ENCODE measurements at places on chromosomes 7 and 10.
A peak's percentile ranks its signal among the peaks of the same experiment; 100 is the strongest.

GRCh38 chr7:21526007-21526406 is 16.8 kb upstream of the DNAH11 start:
- no peak for DNase-seq

DNA sequence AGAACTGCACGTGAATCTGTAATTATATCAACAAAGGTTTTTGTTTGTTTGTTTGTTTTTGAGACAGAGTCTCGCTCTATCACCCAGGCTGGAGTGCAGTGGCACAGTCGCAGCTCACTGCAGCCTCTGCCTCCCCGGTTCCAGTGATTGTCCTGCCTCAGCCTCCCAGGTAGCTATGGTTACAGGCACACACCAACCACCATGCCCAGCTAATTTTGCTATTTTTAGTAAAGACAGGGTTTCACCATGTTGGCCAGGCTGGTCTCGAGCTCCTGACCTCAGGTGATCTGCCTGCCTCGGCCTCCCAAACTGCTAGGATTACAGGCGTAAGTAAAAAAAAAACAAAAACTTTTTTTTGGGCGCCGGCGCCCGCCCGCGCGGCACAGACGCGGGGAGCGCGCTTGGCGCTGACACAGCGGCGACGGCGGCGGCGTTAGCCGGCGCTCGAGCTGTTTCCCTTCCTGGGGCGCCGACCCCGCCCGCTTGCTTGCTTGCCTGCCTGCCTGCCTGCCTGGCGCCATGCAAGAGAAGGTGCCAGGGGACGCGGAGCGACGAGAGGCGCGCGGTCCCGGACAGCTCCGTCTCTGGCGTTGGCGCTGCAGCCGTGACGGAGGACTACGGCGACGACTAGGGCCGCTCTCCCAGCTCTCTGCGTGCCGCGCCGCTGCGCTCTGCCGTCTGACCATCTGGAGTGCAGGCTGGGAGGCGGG is 171.4 kb upstream of the NUPR2 start:
- no peak for DNase-seq

DNA sequence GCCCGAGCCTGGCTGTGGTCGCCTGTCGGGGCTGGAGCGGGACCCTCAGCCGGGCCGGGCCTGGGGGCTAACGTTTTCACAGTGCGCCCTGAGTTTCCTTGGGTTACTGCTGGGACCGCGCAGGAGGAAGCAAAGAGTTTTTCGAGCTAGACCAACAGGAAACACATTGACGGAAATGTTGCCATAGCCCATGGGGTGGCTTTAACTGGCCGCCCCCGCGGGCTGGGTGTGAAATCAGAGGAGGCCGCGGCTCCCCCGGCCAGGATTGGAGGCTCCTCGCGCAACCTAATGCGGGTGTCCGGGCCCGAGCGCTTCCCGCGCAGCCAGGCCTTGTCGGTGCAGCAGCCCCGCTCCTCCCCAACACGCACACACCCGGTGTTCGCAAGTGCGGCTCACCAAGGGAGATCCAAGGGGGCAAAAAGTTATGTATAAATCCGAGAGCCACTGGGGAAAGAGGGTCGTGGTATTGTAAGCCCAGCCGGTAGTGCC is 1.9 kb downstream of the HHEX start:
- peak; percentile 26 for DNase-seq

DNA sequence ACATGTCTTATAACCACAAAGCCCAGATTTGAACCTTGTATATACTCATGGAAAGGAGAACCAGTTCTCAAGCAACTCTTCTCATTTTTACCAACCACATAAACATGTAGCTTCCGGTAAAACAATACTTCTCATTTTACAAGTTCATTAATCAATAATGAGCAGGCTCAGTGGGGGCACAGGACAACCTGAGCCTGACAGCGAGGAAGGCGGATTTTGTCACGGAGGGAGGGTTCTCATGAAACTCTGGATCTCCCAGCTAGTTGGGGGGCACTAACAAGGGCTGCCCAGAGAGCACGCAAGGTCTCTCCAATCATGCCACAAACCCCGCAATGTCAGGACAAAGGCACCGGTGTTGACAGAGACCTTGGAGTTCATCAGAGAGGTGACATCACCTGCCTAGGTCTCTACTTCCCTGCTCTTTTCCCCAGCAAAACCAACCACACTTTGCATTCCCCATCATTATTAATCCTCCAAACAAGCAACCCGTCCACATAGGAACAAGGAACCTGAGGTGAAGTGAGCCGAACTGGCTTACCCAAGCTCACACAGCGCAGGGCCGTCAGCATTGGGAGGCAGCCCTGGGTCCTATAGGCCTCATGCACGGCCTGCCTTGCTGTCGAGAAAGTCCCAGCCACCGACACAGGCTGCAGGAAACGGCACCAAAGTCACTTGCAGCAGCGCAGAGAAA is 192.1 kb upstream of the KLF14 start:
- no peak for DNase-seq

DNA sequence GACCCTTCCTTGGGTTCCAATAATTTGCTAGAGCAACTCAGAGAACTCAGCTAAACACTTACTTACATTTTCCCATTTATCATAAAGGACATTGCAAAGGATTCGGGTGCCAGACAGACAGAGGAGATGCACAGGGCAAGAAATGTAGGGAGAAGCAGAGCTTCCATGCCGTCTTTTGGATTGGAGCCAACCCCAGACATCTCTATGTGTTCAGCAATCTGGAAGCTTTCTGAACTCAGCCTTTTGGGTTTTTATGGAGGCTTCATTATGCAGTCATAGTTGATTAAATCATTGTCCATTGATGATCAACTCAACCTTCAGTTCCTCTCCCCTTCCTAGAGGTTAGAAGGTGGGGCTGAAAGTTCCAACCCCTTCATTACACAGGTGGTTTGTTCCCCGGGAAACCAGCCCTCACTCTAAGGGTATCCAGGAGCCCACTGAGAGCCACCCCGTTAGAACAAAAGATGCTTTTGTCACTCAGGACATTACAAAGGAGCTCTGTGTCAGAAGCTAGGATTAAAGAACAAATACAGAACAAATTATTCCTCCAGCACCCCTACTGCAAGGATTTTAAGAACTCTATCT is 211.9 kb upstream of the VSTM2A start:
- no peak for DNase-seq

- peak; percentile 61 for DNase-seq
Measured at GRCh38 chr10:110387983-110388686, 83.4 kb upstream of the SMNDC1 start.

DNA sequence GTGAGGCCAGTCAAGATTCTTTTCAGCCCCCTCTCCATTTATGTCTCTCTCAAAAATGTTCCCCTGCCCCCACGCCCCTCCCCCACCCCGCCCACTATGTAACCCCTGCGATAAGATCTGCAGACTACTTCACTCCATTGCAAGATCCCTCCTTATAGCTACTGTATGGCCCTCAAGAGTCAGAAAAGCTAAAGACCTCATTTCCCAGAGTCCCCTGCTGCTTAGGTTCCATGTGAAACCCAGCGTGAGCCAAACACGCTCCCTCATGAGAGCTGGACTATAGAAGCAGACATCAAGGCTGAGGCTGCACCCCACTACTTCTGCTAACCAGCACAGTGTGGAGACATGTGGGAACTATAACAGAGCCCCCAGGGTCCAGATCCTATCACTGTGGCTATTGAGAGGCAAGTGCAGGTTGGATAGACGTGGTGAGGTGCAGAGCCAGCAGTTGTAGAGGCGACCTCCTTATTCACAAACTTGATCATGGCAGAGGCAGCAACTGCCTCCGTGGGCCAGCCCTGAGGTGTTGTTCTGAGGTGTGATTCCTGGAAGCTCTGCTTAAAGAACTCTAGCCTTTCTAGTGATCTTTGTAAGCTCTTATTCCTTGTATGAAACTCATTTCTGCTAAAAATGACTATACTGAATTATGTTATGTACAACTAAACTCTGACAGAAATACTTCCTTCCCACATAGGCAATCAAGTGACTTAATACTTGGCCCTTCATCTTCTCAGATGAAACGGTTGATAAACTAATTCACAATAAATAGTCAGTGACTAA is 117.0 kb upstream of the ARID5B start:
- DNase-seq: peak; percentile 63

Measured in activated T-cell treated with anti-CD3 and anti-CD28 coated beads, Interleukin-2, amount 50 U/mL, for 72 hours (primary cell).